Retinal pigment epithelial cell (primary cell): ENCODE measurements at places on chromosomes 4 and X.

- peak; percentile 44 for DNase-seq
These were observed at the start of gene AADAT for GRCh38 chr4:170089668-170090351. Gene AADAT, minus strand, starts transcription at chr4:170089956. Its CDS starts 266 bp downstream, at chr4:170089690.

DNA sequence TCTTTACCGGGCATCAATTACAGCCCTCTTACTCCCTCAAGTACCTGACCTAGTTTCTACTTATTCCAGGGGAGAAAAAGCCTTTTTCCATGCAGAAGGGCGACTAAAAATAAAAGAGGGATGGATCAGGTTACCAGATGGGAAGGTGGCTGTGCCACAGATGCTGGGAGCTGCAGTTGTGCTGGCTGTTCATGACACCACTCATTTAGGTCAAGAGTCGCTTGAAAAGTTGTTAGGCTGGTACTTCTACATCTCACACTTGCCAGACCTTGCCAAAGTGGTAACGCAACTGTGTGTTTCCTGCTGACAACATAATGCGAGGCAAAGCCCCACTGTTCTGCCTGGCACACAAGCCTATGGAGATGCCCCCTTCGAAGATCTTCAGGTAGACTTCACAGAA lies 148.4 kb upstream of the FGF16 start:
- DNase-seq = no peak

GRCh38 chr4:76558396-76559235 lies 123.6 kb downstream of the SHROOM3 start:
- no peak for DNase-seq

- no peak for DNase-seq
These were observed 79.5 kb downstream of the RBM47 start for GRCh38 chr4:40550196-40550595.

GRCh38 chr4:159922119-159922518 lies 819.2 kb downstream of the RAPGEF2 start:
- no peak for DNase-seq

DNA sequence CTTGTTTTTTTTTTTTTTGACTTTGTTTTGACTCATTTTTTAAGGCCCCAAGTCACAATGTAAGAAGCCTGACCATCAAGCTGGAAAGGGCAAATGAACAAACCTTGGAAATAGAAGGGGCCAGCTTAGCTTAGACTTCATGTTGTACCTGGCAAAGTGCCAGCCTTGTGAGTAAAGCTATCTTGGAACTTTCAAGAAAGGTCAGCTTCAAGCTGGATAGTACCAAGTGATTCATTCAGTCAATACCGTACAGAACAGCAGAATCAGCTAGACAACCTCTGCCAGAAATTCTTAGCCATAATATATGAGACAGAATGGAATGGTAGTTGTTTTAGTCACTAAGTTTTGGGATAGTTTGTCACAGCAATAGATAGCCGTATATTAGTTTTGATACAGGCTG lies 1492.2 kb upstream of the TENM3 start:
- DNase-seq = peak; percentile 74

DNA sequence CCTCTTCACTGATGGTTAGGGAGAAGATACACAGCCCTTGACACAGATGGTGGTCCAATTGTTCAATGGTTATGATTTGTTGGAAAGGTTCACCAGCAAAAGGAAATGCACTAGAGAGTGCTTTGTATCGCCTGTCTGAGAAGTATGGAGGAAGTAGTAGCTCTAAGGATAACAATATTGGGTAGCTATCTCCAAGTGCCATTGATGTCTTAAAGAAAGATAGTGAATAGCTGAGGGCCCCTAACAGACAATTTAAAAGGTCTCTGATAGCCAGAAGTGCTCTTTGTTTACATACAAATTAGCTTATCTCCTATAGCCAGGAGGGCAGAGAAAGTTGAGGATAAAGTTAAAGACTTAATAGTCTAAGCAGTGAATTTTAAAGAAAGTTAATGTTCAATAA lies 33.9 kb upstream of the BLTP1 start:
- DNase-seq = no peak

- DNase-seq = no peak
These were observed 107.7 kb downstream of the RBM47 start for GRCh38 chr4:40521957-40522356.

DNA sequence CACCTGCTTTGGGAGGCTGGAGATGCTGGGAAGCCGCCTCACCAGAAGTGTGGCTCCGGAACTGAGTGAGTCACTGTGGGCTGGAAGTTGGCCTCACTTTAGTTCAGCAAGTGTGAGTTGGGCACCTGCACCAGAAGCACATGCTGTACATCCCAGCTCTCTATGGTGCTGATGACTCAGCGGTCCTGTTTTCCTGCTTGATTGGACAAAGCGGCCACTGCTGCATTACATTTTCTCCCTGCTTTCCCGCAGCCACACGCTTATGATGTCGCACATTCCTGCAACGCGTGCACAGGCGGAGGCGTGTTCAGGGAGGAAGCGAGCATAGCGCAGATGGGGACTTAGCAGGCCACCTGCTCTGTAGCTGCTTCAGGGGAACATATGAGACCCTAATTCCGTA lies 26.7 kb upstream of the CLDN34 start:
- DNase-seq = peak; percentile 63

DNA sequence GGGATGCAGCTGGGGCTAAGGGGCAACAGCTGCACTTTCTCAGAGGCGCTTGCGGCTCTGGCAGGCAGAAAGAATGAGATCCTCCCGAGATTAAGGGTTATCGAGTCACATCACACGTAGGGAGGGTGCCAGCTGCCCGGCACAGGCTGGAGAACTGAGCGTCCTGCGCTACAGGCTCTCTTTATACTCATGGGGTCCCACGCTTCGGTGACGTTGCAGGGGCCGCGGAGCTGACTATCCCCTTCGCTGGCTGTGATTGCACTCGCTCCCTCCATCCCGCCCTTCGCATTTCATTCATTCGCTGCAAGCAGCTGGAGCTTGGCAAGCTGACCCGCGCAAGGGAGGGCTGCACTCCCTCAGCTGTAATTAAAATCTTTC lies at the start of gene TACR3:
Gene TACR3 (minus strand): TSS at position 156 of the 378 bp plus-strand sequence. CDS start 310 bp downstream, outside the sequence.
- DNase-seq = no peak

GRCh38 chrX:68997511-68997910 lies 167.7 kb downstream of the PJA1 start:
- no peak for DNase-seq

GRCh38 chr4:36115312-36115711 lies 129.0 kb downstream of the ARAP2 start:
- no peak for DNase-seq

- no peak for DNase-seq
These were observed 8.5 kb downstream of the FGFRL1 start for GRCh38 chr4:1019729-1020470.

GRCh38 chr4:75781305-75781704 lies 56.9 kb downstream of the USO1 start:
- DNase-seq = no peak

DNA sequence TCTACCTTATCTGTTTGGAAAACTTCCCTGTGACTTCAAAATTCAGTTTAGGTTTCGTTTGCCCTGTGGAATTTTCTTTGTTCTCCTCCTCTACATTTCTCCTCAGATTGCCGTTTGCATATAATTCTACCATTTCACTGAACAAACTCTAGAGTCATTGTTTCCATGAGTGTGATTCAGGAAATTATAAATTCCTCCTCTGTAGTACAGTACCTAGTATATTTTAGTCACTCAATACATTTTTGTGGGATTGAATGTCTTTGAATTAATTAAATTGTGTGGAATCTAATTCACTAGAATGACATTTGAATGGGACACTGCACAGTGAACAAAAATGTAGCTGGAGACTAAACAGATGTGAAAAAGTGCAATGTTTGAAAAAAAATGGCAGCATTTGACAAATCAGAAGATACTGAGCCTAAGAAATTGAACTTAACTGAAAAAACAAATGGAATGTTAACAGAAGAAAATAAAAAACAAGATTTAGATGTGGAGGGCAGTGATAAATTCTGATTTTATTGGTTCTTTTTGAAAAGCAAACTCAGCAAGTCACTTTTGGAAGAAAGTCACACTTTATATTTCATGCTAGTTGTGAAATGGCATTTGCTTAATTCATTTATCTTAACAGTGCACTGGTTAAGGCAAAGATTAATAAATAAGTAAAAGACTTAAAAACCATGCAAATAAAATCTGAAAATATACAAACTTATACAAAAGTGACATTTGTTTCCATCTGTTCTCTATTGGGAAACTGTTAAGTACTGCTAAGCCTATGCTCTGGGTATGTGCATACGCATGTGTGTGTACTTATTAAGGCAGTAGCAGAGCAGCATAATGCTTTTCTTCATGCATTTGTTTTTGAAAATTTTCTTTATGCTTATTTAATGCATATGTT lies 512.3 kb downstream of the FAT4 start:
- no peak for DNase-seq

- DNase-seq = no peak
These were observed 422.2 kb upstream of the CPEB2 start for GRCh38 chr4:14580061-14580460.

- no peak for DNase-seq
These were observed 5.0 kb downstream of the TFDP3 start for GRCh38 chrX:133213117-133213516.

- no peak for DNase-seq
These were observed 8.2 kb downstream of the ZCCHC4 start for GRCh38 chr4:25320773-25321172.

- no peak for DNase-seq
These were observed 39.0 kb downstream of the BCOR start for GRCh38 chrX:40058719-40059118.

GRCh38 chr4:174423257-174423944 lies 98.9 kb downstream of the HPGD start:
- DNase-seq = peak; percentile 94

GRCh38 chr4:59094505-59094904 lies 1984.3 kb upstream of the IGFBP7 start:
- DNase-seq = no peak

- DNase-seq = no peak
These were observed 132.2 kb downstream of the NKX6-1 start for GRCh38 chr4:84366907-84367306.

DNA sequence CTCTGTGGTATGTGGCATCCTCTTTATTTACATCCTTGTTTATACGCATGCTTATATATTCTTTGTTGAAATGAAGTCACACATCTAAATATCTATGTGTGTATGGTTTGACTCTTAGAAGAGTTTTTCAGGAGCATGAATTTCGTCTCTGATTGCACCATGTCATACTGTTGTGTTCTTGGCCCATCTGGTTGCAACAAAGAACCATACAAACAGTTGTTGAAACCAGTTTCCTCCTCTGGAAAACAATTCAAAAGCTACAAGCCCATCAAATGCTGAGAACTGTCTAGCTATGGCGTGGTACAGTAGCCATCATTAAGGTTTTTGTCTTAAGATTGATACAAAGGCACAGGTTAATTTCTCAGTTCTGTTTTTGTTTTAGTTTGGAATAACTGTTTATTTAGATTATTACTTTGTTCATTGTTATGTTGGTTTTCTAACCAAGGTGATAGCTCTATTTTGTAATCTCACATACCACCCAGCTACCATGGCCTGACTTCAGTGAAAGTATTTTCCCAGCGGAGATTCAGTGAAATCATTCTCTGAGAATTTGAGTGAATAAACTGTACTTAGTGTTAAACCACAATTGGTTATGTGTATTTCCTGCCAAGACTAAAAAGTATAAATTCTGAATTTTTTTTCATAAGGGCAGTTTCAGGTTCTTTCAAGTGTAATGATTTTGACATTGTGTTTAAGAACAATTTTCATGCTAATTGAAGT lies 91.0 kb downstream of the ARHGAP24 start:
- peak; percentile 8 for DNase-seq

DNA sequence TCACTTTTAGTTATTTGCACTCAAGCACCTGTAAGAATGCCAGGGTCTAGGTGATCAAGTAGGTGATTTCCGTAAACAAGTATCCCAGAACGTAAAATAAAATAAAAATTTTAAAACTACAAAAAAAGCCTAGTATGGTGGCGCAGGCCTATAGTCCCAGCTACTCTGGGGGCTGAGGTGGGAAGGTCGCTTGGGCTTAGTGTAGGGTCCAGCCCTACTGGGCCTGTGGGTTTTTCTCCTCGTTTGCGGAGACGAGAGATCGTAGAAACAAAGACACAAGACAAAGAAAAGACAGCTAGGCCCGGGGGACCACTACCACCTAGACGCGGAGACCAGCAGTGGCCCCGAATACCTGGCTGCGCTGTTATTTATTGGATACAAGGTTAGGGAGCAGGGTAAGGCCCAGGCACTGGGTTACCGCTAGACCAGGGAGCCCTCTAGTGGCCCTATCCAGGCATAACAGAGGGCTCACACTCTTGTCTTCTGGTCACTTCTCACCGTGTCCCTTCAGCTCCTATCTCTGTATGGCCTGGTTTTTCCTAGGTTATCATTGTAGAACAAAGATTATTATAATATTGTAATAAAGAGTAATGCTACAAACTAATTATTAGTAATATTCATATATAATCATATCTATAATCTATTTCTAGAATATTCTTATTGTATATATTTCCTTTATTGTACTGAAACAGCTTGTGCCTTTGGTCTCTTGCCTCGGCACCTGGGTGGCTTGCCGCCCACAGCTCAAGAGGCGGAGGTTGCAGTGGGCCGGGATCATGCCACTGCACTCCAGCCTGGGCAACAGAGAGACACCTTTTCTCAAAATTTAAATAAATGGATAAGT lies 38.4 kb downstream of the SAGE1 start:
- no peak for DNase-seq

DNA sequence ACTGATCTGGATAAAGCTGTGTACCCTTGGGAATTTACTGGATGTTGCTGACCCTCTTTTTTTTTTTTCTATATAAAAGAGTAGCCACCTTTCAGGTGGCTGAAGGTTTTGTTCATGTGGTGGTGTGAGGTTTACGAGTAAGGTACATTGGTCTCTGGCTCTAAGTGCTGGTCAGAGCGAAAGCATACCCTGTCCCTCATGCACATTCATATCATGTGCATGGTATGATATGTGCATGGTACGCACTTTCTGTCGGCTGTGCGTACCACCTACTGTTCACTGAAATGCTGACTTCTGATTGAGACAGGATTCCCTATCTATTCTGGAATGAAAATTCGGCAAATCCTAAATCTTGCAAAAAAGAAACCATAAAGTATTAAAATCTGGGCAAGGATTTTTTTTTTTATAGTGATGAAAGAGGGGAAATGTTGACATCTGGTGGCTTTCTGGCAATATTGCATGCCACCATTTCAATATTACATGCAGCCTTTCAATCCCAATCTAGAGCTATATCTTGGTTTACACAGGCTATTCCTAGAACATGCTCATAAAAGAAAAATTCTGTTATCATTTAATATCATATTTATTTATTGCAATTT lies 32.8 kb downstream of the FAM149A start:
- no peak for DNase-seq

DNA sequence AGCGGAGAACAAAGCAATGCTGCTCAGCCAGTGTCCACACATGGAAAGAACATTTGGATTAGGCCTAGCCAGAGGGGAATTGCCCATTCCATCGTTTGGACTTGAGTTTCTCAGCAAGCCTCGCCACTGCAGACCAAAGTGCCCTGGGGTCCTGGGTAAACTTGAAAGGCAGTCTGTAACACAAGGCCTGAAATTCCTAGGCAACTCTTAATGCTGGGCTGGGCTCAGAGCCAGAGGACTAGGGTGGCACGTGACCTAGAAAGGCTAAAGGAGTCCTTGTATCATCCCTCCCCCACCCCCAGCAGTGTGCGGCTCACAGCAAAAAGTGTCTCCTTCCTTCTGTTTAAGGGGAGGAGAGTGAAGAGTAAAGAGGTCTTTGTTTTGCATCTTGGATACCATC lies 210.4 kb upstream of the ARX start:
- DNase-seq = no peak

- DNase-seq = peak; percentile 7
These were observed 13.5 kb upstream of the PRSS48 start for GRCh38 chr4:151263455-151263854.
